MV-4-11 (cell line): ENCODE measurements at places on chromosomes 7 and 10.

GRCh38 chr10:75708060-75708459 is 276.6 kb downstream of the LRMDA start:
- DNase-seq = no peak

GRCh38 chr10:133357285-133358161 is at the start of gene FUOM:
Gene FUOM (minus strand): TSS chr10:133358019. CDS start chr10:133358007, 12 bp downstream.
- DNase-seq = peak; percentile 65

DNA sequence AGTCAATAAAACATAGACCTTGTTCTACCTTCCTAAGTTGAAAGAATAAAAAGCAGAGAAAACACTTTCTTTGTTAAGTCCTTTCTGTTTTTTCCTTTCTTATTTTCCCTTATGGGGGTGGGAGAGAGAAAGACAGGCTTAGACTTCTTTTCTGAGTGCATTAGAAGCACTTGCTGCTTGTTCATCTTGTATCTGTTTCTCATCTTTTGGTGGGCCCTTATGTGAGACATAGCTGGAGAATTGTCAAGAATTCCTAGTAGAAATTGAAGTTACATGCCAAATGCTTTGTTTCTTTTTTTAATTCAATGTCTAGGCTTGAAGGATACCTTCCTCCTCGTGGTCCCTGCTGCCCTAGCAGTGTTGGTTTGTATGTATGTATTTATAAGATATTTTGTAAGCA is 6.7 kb downstream of the EIF4EBP2 start:
- DNase-seq = no peak

GRCh38 chr10:75672111-75672671 is 240.8 kb downstream of the LRMDA start:
- DNase-seq = peak; percentile 31

- peak; percentile 42 for DNase-seq
These were observed 786 bp upstream of the CNOT4 start for GRCh38 chr7:135510592-135511183.

DNA sequence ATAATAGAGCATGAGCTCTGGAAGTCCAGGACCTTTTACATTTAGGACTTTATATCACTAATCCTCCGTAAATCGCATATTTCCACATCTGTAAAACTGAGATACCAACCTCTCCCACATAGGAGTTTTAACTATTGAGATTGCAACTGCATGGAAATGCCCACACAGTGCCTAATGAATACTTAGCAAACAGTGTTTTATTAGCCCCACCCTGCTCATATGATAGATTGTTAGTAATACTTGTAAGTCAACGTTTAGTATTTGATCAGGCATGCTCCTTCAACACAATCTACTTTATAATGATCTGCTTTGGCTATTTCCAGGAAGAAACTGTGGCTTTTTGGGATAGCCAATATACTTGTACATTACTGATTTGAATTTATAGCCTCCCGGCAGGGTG is 8.5 kb downstream of the PDZD8 start:
- DNase-seq = no peak
